ENCODE measurements at places on chromosomes 1 and 21. TPM values are rescaled to one million over a fixed set of nuclear protein-coding genes. Genes with fewer than 3 reads are reported as not detected.

GPR25 gene
- total RNA-seq = 0.62 TPM

MROH9 gene
- total RNA-seq = 1.2 TPM

FHAD1 gene
- total RNA-seq = 14.3 TPM

DNA sequence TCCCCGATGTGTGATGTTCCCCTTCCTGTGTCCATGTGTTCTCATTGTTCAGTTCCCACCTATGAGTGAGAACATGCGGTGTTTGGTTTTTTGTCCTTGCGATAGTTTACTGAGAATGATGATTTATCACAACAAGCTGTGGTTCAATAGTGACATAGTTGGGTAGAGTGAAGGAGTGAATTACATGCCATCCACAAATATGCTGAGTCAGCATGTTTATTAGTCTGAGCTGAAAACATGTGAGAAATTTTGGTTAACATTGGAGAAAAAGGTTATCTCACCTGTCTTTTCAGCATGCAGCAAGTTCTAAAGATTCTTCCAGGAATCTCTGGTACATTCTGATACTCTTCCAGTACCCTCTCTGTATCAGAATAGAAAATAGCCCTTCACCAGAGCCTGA lies 19.0 kb downstream of the OR2L3 start:
- H3K4me3 ChIP-seq = no peak overlapping the region
- no peak overlapping the region for H3K27ac ChIP-seq
- no peaks in the 10 kb centered on the region for H3K4me1 ChIP-seq

DNA sequence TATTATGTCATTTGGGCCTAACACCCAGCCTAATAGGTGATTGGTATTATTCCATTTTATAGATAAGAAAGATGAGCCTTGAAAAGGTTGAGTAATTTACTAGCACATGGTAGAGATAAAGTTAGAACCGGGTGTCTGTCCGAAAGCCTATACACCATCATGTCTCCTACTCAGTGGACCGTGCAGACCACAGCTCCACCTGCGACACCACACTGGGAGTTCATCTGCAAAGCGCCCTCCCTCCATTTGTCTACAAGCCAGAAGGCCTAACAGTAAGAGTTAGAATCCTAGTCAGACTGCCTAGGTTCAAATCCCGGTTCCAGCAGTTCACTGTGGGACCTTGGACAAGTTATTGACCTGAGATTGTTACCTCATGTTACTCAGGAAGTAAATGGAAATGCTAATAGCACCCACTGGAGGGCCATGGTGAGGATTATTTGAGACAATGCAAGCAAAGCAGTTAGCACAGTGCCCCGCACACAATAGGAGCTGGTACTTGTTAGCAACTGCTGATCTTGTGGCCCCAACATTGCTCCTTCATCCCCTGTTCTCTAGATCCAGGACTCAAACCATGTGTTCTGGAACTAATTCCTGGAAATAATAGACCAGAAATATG lies 20.5 kb downstream of the ARMH1 start:
- H3K27me3 ChIP-seq = no peaks in the 10 kb centered on the region
- H3K36me3 ChIP-seq = no peaks in the 10 kb centered on the region
- no peak for DNase-seq
- H3K4me3 ChIP-seq = no peak overlapping the region
- no peak overlapping the region for H3K27ac ChIP-seq
- H3K4me1 ChIP-seq = peaks cover 4% of the 10 kb centered on the region

GRCh38 chr1:226654046-226654667 lies 84.9 kb downstream of the ITPKB start:
- H3K4me1 ChIP-seq = peaks cover 84% of the 10 kb centered on the region
- DNase-seq = peak; percentile 35
- no peaks in the 10 kb centered on the region for H3K27me3 ChIP-seq
- H3K4me3 ChIP-seq = no peak overlapping the region
- peak overlapping the region; percentile 71 for H3K27ac ChIP-seq
- no peaks in the 10 kb centered on the region for H3K36me3 ChIP-seq

GRCh38 chr1:109935451-109935900 lies 24.8 kb downstream of the CSF1 start:
- H3K36me3 ChIP-seq = peaks cover under 1% of the 10 kb centered on the region
- H3K27ac ChIP-seq = no peak overlapping the region
- no peaks in the 10 kb centered on the region for H3K27me3 ChIP-seq
- H3K4me1 ChIP-seq = peaks cover 21% of the 10 kb centered on the region
- H3K4me3 ChIP-seq = no peak overlapping the region
- no peak for DNase-seq

GRCh38 chr1:50936321-50936720 lies 23.7 kb downstream of the FAF1 start:
- no peak overlapping the region for H3K4me3 ChIP-seq
- DNase-seq = no peak
- H3K36me3 ChIP-seq = no peaks in the 10 kb centered on the region
- no peaks in the 10 kb centered on the region for H3K27me3 ChIP-seq
- no peak overlapping the region for H3K27ac ChIP-seq

DNA sequence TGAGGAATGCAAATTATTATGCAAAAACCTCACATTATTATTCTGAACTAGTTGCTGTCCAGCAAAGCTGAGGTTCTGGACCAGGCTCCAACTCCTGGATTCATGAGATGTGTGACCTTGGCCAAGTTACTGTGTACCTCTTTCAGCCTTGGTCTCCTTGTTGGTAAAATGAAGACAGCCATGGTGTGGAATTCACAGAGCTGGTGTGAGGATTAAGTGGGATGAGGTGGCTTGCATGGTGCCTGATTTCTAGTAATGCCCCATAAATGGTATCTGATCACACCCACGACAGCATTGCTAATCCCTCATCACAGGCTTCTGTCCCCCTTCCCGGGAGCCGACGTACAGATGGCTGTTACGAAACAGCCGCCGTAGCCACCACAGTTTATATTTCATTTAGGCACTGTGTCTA lies 59.6 kb downstream of the PGBD5 start:
- no peak for DNase-seq
- no peaks in the 10 kb centered on the region for H3K27me3 ChIP-seq
- H3K4me3 ChIP-seq = no peak overlapping the region
- H3K27ac ChIP-seq = no peak overlapping the region
- H3K36me3 ChIP-seq = no peaks in the 10 kb centered on the region

DNA sequence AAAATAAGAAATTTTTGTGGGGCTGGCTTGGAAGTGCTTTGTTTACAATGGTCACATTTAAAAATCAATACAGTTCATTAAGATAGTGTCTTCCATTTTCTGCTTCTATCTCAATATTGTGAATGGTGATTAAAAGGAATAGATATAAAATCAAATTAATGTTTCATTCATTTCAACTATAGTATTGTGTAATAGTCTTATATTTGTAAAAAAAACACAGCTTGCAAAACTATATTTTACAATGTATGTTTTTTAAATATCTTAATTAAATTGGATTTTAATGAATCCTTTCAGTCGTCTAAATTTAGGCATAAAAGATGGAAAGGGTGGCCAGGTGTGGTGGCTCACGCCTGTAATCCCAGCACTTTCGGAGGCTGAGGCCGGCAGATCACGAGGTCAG lies 63.5 kb downstream of the CRB1 start:
- H3K27ac ChIP-seq = no peak overlapping the region
- DNase-seq = no peak
- no peaks in the 10 kb centered on the region for H3K4me1 ChIP-seq
- no peaks in the 10 kb centered on the region for H3K27me3 ChIP-seq
- no peak overlapping the region for H3K4me3 ChIP-seq

DNA sequence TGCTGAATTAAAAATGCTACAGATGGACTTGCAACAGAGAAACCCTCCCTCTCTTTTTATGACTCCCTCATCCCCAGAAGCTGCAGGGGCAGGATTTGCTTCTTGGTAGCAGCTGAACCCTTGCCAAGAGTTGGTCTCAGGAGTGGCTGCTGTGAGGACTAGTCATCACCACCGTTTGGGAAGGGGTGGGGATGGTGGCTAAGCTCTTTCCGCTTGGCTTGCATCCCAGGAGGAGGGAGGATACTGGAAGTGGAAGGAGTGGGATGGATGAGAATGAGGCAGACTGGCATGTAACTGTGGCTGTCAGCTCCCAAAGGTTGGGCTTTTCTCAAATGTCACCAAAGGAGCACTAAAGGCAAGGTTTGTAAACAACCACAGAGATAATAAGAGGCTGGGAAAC lies 50.8 kb upstream of the COL24A1 start:
- H3K4me1 ChIP-seq = no peaks in the 10 kb centered on the region
- no peak overlapping the region for H3K4me3 ChIP-seq
- H3K27me3 ChIP-seq = no peaks in the 10 kb centered on the region

GRCh38 chr1:153882296-153882912 lies 40.4 kb downstream of the GATAD2B start:
- DNase-seq = no peak
- H3K27me3 ChIP-seq = no peaks in the 10 kb centered on the region
- H3K27ac ChIP-seq = no peak overlapping the region
- no peak overlapping the region for H3K4me3 ChIP-seq
- H3K4me1 ChIP-seq = peaks cover 36% of the 10 kb centered on the region

DNA sequence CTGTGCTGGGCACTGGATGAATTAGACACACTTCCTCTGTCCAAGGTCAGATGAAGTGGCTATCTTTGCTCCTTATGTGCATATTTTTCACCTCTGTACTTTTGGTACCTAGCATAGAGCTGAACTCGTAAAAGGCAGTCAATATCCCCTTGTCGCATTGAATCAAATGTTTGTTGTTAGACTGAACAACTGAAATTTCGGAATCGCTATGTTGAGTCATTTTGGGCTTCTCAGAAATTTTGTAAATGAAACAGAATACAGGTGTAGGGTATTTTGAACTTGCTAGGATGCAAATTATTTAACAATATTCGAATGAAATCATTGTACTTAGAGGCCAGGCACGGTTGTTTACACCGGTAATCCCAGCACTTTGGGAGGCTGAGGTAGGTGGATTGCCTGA lies 48.0 kb downstream of the PDE4B start:
- H3K27ac ChIP-seq = no peak overlapping the region
- no peak for DNase-seq
- H3K4me3 ChIP-seq = no peak overlapping the region
- H3K27me3 ChIP-seq = no peaks in the 10 kb centered on the region

DNA sequence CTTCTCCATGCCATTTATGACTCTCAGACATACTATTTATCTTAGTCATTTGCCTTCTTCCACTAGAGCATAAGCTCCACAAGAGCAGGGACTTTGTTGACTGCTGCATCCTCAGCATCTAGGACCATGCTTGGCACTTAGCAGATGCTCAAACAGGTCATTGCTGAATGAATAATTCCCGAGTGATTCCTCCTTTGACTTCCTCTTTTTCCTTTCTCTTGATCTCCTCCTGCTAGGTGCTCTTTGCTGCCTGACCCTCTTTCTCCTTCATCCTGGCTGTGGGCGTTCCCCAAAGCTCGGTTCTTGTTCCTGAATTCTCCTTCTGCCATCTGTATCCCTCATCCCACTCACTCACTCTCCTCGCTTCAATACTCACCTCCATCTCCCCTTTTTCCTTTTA lies 23.5 kb downstream of the SYT6 start:
- peaks cover 5% of the 10 kb centered on the region for H3K4me1 ChIP-seq
- no peak overlapping the region for H3K4me3 ChIP-seq
- no peaks in the 10 kb centered on the region for H3K27me3 ChIP-seq
- no peaks in the 10 kb centered on the region for H3K36me3 ChIP-seq
- H3K27ac ChIP-seq = no peak overlapping the region
